ENCODE measurements at places on chromosomes 2 and 18. TPM values are rescaled to one million over a fixed set of nuclear protein-coding genes. Genes with fewer than 3 reads are reported as not detected.

TMEM169 gene
- total RNA-seq = 0.14 TPM

DNA sequence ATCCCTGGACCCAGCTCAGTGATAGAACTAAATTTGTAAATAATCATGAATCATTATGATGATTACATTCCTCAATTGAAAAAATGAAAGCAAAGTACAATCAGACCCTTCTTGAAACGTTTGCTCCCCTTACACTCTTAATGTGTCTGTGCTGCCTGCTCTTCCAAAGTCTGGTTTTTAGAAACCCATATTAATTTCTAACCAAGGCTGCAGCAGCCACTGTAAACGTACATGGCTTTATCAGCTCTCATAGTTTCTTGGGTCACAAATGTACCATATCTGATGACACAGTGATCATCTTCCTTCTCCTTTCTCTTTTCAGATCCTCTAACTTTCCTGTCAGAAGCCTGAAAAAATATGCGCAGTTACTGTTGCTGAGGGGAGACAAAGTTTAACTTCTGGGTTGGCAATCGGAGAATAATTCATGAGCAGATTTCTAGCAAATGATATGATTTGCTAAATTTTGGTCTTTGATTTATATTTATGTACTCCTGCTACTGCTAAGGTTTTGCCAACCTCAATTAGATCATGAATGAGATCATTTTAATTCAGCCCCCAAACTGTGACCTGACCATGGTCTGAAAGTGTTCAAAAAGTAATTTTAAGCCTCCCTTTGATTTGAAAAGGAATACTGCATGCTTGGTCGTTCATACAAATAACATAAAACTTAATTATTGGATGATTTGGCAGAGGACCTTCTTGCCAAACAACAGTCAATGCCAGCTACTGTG lies 12.3 kb downstream of the ZEB2 start:
- no peak for DNase-seq

UGT1A1 gene
- total RNA-seq = not detected

TOGARAM2 gene
- total RNA-seq = not detected

GRCh38 chr18:24488824-24489493 lies 28.5 kb downstream of the HRH4 start:
- no peak for DNase-seq

ST6GAL2 gene
- total RNA-seq = not detected

DNA sequence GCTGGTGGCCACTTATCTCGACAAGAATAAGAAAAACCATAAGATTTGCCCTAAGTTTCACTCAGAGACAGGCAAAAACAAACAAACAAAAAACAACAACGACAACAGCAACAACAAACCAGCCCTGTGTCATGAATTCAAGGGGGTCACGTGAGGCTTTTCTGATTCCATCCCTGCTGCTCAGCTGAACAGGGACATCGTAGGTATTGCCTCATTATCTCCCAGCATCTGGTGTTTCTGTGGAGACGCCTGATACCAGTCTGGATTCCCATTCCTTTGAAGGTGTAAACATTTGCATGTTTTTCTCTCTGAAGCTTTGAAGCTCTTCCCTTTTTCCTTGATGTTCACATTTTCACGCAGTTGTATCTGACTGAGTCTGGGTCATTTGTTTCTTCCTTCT lies 117.4 kb downstream of the KCNF1 start:
- no peak for DNase-seq

GRCh38 chr2:224883700-224884099 lies 158.6 kb downstream of the DOCK10 start:
- no peak for DNase-seq

PROC gene
- not detected for total RNA-seq

- no peak for DNase-seq
Measured at GRCh38 chr2:104944495-104944894, 90.6 kb downstream of the POU3F3 start.

FZD7 gene
- total RNA-seq = 0.35 TPM

DNA sequence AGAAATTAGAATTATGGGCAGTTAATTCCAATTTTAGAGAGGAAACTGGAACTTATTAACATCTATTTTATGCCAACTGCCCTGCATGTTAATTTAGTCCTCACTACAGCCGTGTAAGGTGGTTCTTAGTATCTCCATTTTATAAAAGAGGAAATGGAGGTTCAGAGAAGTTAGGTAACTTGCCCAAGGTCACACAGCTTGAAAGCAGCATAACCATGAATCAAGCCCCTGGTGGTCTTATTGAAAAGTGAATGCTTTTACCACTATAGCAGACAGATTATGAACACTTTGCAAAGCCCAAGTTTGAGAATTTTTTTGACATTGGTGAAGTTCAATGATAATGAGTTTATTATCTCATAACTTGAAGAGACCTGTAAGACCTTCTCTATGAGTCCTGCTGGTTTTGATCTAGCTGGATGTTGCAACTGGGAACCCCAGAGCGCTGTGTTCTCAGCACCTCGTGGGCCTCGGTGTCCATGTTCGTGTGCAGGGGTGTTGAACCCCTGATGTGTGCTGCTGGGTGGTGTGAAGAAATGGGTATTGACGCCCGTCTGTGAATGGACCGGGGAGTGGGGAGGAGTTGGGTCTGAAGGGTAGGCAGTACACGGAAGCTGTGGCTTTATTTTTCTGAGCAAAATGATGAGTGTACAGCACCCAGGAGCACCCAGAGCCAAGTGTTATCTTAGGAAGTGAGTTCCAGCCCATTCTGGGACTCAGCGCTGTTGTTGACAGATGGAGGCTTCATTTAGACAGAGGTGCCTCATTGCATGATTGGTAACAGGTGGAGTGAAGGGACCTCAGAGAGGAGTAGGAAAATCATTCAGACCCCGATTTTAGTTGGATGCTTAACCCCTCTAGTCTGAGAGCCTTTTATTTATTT lies 9.7 kb downstream of the GREB1 start:
- DNase-seq = no peak

- DNase-seq = no peak
Measured at GRCh38 chr2:202858601-202859000, 13.0 kb downstream of the ICA1L start.

GRCh38 chr2:50952596-50952995 lies 79.3 kb downstream of the NRXN1 start:
- no peak for DNase-seq

DNA sequence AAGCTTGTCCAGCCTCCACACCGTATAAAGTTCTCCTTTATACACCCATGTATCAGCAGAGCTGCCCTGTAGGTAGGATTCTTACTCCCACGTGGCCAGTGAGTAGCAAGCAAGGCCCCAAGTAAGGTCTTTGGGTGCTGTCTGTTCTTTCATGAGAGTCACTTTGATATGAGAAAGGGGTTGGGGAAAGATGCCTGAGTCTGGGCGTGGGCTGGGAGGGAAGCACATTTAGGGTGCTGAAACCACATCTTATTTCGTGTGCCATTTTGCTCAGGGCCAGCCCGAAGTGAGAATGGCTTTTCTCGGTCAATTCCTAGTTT lies 436 bp upstream of the ITPRIPL1 start:
- no peak for DNase-seq

NPHP1 gene
- total RNA-seq = 2.7 TPM

DNA sequence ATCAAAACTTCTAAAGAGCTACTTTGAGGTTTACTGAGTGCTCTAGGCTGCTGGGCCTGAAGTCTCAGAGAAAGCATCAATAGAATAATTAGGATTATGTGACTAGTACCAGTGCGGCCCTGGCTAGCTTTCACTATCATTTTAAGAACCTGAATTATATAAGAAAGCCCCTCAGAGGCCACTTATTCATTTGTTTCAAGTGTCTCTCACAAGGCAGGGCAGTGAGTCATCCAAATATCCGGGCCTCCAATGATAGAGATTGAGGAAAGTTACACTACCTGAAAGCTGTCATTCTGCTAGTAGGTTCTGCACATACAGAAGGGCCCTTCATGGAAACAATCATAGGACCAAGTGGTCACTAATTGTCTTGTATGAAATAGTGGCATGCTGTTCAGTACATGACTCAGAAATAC lies 193.1 kb downstream of the L3MBTL4 start:
- no peak for DNase-seq

GRCh38 chr2:10002681-10003080 lies 40.7 kb upstream of the KLF11 start:
- DNase-seq = no peak

DNA sequence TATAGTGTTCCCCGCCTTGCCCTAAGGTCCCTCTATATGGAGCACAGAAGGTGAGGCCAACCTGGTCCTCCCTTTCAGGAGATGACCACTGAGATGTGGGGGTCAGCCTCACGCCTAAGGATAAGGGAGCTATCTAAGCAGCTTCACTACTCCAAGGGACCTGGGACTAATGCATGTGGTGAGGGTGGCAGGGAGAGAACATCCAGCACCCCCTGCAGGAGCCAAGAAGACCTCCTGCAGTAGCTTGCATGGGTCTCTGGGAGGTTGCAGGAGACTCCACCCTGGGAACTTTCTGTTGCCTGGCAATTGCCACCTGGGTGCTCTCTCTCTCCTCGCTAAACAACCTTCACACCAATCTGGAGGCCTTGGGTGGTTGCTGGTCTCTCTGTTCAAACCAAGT lies 93.0 kb upstream of the KLHL29 start:
- DNase-seq = no peak

- DNase-seq = no peak
Measured at GRCh38 chr2:6841537-6842287, 24.0 kb downstream of the CMPK2 start.

- DNase-seq = no peak
Measured at GRCh38 chr2:143422681-143423080, 293.5 kb downstream of the ARHGAP15 start.

- DNase-seq = no peak
Measured at GRCh38 chr2:233258211-233258610, 6.7 kb downstream of the ATG16L1 start.

DRC1 gene
- 0.18 TPM for total RNA-seq

DCC gene
- total RNA-seq = not detected

FEV gene
- not detected for total RNA-seq

GRCh38 chr2:164014791-164015190 lies 279.0 kb upstream of the FIGN start:
- DNase-seq = no peak

- DNase-seq = no peak
Measured at GRCh38 chr2:213537579-213537978, 253.3 kb downstream of the SPAG16 start.

- no peak for DNase-seq
Measured at GRCh38 chr18:79556829-79557585, 122.6 kb upstream of the CTDP1 start.

CTAGE1 gene
- total RNA-seq = not detected

OSBPL1A gene
- 8.6 TPM for total RNA-seq

DNA sequence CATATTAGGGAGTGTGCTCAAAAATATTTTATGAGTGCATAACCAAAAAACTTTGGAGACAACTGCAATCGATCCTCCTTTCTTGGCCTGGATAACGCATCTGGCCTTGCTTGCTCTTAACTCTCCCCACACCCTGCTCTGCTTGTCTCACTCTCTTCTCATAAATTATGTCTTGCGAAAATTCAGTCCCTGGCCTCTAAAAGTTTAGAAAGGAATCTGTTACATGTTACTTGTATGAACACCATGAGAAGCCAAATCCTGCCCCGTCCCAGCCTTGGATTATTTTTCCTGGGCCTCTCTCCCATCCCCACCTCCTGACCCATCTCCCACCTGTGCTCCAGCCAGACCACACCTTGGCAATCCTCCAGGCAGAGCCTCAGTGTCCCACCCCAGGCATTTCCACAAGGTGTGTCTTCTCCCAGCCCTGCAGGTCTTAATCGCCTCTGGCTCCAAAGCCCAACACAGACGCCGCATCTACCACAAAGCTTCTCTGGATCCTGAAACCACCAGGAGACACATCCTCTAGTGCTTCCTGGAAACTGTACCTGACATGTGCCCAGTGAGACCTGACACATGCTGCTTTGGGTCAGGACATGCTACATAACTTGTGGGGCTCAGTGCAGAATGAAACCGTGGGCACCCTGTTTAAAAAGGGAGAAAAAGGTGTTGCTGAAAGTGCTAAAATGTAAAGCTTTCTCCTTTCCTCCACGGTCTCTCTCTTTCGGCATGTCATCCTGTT lies 99.6 kb upstream of the ST3GAL5 start:
- no peak for DNase-seq

- DNase-seq = no peak
Measured at GRCh38 chr18:30489890-30490643, 552.5 kb downstream of the DSC3 start.

All from pulmonary artery endothelial cell (primary cell).